ENCODE measurements at places on chromosomes 6 and 20.
A peak's percentile ranks its signal among the peaks of the same experiment; 100 is the strongest.

DNA sequence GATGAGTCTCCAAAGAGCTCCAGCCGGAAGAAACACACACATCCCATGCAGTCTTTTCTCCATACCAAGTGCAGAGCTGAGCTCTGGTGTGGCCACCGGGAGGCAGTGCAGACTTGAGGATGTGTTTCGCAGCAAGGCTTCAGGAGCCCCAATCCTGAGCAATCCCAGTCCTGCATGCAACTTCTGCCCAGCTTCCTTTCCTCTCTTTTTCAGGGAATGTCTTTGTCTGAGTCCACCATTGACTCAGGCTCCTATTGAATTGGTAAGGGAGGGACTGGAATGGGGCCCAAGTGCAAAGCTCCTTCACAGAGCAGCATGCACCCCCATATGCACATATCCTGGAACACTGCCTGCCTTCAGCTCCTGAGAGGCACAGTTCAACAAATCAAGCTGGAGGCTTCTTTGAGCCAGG lies 50.5 kb upstream of the ASIP start:
- DNase-seq: peak; percentile 91

- DNase-seq: no peak
These were observed 145.6 kb downstream of the DLL1 start for GRCh38 chr6:170145272-170145592.

- no peak for DNase-seq
These were observed 54.7 kb downstream of the CDS2 start for GRCh38 chr20:5181492-5181891.

GRCh38 chr6:166720856-166721255 lies 93.8 kb upstream of the RPS6KA2 start:
- no peak for DNase-seq

- DNase-seq: no peak
These were observed 190.8 kb downstream of the GMDS start for GRCh38 chr6:2054516-2055067.

DNA sequence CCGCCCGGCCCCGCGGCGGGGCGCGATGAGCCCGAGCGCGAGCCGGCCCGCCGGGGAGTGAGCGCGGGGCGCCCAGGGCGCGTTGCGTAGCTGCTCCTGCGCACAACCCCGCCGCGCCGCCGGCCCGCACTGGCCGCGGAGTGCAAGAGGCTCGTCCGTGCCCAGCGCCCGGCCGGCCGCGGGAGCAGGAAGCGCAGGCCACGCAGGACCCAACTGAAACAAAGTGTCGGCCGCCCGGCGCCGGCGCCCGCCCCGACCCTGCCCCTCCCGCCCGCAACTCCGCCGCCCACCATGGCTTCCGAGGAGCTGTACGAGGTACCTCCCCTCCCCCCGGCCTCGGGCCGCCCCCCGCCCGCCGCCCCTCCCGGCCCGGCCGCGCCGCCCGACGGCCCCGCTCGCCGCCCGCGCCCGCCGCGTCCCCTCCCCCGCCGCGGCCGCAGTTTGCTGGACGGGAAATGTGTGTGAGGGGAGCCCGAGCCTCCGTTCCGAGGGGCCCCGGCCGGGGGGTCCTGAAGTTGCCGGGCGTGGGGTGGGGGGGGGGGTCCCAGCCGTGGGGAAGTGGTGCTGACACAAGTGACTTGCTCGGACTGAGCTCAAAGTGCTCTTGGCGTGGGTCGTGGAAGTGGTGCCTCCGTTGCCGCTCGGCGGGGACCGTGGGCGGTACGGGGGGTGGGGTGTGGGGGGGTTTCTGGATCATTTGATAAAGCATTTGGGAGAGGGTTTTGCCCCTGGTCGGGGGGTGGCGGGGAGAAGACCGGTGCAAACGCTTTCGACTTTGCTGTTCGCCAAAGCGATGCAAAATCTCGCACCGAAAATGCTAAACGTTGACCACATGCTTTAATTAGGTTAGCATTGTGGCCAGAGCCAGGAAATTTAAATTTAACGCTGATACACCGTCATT lies 539 bp downstream of the CDYL start:
- peak; percentile 61 for DNase-seq

DNA sequence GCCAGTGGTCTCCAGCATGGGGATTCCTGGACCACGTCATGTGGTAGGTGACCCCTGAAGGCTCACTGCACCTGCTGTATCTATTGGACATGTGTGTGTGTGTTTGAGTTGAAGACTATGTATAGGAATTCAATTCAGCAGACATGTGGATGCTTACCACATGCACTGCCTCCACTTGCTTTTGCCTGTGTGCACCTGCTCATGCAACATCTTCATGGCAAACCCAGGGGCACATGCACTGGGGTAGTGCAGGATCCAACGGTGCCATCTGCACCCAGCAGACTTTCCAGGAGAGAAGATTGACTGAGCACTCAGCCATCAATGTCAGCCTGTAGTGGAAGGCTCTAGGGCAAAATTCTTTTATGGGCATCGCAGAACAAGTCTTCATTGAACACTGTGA lies 299.4 kb downstream of the CDH26 start:
- DNase-seq: no peak

GRCh38 chr20:60990061-60990460 lies 262.0 kb upstream of the CDH4 start:
- no peak for DNase-seq

GRCh38 chr6:2403546-2403945 lies 158.1 kb upstream of the GMDS start:
- DNase-seq: no peak

- peak; percentile 81 for DNase-seq
These were observed 7.0 kb downstream of the DYNLRB1 start for GRCh38 chr20:34522969-34523871.

DNA sequence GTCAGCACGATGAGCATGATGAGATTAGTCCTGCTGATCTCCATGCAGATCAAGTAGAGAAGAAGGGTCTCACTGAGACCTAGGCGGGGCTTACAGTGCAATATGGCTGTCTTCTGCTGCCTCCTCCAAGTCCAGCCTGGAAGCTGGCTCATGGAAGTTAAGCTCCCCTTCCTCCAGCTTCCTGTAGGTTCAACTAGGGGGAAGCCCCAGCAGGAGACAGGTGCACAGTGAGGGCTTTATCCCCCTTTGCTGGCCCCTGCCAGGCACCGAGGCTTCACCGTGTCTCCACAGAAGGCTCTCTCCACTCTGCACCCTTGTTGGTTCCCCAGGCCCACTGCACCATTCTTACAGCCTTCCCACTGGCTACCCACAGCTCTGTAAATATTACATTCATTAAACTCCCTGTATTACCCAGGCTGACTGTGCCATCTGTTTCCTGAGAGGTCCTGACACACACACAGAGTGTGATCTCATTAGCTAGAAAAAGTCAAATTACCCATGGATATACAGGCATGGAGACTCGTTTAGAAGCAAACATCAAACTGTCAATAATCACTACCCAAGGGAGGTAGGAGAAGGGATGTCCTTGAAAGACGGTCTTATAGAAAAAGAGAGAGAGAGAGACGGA lies 90.4 kb downstream of the SLC2A10 start:
- DNase-seq: no peak

DNA sequence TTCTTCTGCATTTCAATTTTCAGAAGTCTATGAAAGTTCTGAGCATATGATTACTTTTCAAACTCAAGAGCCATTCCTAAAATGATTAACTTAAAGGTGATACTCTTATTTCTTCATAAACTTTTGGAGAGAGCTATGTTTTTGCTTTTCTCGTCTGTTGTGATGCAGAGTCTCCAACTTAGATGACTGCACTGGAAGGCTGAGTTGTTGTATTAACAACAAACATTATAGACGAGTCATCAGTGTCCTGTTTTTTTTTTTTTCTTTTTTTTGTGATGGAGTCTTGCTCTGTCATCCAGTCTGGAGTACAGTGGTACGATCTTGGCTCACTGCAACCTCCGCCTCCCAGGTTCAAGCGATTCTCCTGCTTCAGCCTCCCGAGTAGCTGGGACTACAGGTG lies 101.9 kb downstream of the CD109 start:
- DNase-seq: no peak

DNA sequence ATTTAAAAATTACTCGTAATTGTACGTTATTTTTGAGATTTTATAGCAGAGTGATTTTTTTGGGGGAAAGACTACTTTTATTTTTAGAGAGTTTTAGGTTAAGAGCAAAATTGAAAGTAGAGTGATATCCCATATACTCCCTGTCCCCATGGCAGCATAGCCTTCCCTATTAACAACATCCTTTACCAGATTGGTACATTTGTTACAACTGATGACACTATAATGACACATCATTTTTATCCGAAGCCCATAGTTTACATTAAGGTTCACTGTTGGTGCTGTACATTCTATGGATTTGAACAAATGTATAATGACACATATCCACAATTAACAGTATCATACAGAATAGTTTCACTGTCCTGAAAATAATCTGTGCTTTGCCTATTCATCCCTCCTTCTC lies 1126.4 kb upstream of the CITED2 start:
- no peak for DNase-seq

DNA sequence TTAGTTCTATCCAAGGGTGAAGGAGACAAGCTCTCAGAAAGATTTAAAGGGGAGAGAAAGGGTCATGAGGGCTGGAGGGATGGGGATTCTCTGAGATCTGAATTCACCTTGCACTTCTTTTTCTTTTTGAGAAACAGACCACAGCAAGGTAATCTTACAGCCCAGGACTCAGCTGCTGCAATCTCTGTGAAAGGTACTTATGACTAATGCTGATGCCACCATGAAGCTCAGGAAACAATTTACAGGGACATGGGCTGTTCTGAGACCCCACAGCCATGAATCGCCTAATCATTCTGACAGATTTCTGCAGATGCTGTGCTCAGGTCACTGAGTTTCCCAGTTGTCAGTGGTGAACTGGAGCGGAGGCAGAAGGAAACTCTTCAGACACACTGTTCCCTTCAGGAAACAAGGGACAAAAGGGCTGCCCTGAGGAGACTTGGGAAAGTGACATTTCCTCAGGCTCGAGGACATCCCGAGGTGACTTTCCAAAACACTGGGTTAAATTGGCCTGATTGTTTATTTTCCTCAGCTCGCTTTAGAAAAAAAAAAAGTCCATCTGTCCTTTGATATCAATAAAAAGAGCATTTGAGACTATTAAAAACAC lies 103.8 kb upstream of the PLCB4 start:
- no peak for DNase-seq

- DNase-seq: peak; percentile 76
These were observed 25.3 kb downstream of the ACSS1 start for GRCh38 chr20:25032478-25033264.

- DNase-seq: peak; percentile 79
These were observed 57.7 kb upstream of the CD83 start for GRCh38 chr6:14059791-14060436.

DNA sequence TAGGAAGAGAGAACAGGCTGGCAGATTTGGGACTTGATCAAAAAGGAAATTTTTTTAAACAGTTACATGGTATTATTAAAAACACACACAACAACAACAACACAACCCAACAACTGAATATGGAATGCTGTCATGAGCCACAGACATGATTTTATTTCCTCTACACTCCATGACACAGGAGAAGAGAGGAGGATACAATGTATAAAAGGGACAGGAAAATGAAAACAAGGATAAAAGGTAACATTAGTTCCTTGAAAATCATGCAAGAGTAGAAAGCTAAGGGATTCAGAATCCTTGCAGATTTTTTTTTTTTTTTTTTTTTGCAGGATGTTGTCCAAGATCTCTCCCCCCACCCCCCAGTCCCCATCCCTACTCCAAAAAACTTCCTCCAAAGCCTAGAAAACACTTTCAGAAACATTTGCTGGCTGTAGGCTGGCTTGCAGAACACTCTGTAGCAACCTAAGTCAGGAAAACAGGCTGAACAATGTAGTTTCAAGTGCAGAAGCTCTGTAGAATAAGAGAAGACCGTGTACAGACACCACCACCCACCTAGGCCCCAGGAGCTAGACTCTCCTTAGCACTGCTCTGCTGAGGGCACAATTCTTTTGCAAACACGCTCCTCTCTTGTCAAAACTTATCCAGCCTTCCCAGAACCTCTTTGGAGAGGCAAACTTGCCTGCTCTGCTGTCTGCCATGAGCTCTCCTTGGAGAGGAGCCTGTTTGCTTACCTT lies 845 bp downstream of the ZMYND8 start:
- peak; percentile 38 for DNase-seq

DNA sequence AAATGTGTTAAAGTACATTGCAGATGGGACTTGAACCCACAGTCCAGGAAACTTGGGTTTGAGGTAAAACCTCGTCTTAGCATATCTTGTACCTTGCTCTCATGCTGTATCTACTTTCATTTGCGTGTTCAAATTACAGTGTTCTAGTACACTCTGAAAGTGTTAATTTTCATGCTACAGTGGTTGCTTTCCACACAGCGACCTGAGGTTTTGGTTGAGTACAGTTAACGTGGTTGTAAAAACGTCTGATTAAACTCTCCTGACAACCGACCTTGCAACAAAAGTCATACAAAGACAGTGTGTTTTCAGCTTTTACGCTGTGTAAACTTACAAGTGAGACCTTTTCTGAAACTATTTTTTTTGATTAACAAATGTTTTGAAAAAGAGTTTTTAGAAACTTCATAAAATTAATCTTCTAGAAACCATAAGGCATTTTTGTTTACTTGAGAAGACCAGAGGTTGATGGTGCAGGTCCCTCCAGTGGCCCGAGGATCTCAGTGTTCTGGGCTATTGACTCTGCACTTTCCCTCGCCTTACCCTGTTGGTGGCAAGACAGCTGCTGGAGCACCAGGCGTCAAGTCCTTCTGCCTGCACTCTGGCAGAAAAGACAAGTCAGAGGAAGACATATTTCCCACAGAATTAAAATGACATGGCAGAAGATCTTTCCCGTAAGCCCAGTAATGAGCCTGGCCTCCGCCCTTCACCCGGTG lies 334.0 kb downstream of the THBS2 start:
- no peak for DNase-seq

DNA sequence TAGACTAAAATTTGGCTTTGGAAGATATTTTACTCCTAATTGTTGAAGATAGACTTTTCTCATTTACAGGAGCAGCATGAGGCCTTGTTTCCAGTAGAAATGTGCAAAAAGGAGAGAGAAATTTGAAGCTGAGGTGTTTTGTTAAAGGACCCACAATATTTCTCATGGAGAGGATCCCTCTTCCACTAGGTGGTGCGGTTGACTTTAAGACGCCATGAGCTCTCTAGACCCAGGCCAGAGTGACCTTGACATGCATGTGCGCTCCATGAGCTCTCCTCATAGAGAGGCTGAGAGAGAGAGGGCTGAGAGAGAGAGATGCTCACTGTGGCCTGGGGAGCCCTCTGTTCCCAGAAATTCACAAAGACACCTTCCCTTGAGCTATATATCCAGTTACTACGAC lies 861.2 kb upstream of the EYS start:
- DNase-seq: no peak

- DNase-seq: no peak
These were observed 154.1 kb downstream of the MTFR2 start for GRCh38 chr6:136095986-136096385.

GRCh38 chr6:98092331-98092730 lies 742.0 kb upstream of the POU3F2 start:
- DNase-seq: no peak
